ENCODE measurements at places on chromosomes 7 and 10.

DNA sequence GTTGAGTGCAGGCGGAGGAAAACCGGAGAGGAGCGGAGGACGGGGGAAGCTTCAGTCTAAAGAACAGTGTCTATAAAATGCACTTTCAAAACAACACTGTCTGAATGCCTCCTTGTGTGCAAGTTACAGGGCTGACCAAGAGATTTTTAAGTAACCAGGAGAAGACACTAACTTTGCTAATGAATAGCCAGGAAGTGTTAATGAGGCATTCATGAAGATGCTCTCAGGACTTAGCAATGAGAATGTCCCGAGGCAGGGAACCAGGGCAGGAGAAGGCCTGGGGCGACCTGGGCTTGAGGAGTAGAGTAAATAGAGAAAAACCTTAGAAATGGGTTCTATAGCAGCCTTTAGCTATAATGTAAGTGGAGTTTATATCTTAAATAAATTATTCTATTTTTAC is 312.1 kb downstream of the SKIDA1 start:
- no peak for DNase-seq

- DNase-seq: no peak
Observed at GRCh38 chr10:63068246-63068645, 64.9 kb upstream of the NRBF2 start.

DNA sequence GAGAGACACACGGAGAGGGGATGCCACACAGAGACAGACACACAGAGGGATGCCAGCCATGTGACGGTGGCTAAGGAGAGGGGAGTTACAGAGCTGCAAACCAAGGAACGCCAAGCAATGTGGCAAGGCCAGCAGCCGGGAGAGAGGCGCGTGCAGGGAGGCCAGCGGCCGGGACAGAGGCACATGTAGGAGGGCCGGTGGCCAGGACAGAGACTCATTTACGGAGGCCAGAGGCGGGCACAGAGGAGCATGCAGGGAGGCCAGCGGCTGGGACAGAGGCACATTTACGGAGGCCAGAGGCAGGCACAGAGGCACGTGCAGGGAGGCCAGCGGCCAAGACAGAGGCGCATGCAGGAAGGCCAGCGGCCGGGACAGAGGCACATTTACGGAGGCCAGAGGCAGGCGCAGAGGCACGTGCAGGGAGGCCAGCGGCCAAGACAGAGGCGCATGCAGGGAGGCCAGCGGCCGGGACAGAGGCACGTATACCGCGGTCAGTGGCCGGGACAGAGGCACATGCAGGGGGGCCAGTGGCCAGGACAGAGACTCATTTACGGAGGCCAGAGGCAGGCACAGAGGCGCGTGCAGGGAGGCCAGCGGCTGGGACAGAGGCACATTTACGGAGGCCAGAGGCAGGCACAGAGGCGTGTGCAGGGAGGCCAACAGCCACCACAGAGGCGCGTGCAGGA is 40.4 kb downstream of the INSIG1 start:
- DNase-seq: no peak

DNA sequence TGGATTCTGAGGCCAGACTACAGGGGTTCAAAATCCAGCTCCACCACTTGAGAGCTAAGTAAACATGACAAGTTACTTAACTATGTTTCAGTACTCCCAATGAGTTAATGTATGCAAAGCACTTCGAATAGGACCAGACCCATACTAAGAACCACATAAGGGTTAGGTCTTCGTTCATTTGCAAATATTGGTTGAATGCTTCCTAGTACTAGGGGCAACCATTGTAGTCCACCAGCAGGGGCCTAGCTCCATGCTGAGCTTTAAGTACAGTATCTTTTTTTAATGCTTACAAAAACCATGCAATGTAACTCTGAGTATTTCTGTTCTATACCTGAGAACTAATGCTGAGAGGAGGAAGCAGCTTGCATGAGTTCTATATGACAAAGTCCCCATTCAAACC is 80.4 kb upstream of the PDE1C start:
- DNase-seq: no peak

GRCh38 chr7:20290505-20291111 is 40.1 kb upstream of the ITGB8 start:
- DNase-seq: no peak

GRCh38 chr10:2938869-2939268 is 128.5 kb upstream of the PFKP start:
- DNase-seq: no peak

DNA sequence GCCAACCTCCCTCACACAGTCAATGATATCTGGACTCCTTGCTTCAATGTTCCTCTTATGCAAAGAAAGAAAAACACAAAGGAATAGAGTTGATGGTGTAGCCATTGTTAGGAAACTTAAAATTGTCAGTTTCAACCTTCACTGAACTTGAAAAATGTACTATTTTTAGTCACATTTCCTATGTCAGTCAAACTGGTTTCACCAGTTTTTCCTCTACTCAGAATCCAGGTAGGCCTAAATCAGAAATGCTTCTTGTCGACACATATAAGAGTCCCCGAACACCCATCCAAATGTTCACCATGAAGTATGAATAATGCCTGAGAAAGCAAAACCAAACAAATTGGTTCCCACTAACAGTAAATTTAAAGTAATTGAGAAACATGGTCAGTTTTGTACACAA is 42.4 kb upstream of the ZMYND11 start:
- no peak for DNase-seq

DNA sequence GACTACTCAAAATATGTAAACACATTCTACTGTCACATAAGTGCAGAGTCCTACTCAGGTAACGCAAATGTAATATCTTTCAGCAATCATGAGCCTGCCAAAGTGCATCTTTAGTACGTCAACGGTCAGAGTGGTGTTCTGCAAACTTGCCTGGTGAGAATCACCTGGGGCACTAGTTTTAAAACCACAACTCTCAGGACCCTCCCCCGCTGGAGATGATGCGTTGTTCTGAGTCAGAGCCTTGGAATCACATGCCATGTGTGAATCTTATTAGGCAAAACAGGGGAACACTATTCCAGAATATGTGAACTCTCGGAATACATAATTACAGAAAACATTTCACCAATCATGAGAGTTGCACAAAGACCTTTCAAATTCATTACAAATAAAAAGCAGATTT is 115.7 kb downstream of the TPK1 start:
- no peak for DNase-seq

DNA sequence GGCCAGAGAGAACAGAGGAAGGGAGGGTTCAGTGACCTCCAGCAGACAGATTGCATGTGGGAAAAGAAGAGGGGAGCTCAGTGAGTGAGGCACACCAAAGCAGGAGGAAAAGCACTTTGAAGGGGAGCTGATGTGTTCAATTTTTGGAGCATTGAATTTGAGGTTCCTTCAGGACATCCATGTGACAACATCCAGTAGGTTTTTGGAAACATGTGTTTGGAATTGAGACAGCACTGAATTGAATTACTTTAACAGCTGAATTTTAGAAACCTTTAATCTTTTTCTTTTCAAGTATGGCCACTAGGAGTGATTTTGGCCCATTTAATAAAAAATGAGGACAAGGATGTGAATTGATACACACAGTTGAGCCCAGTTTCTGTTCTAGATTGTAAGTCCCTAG is 101.8 kb upstream of the SEC61G start:
- no peak for DNase-seq

DNA sequence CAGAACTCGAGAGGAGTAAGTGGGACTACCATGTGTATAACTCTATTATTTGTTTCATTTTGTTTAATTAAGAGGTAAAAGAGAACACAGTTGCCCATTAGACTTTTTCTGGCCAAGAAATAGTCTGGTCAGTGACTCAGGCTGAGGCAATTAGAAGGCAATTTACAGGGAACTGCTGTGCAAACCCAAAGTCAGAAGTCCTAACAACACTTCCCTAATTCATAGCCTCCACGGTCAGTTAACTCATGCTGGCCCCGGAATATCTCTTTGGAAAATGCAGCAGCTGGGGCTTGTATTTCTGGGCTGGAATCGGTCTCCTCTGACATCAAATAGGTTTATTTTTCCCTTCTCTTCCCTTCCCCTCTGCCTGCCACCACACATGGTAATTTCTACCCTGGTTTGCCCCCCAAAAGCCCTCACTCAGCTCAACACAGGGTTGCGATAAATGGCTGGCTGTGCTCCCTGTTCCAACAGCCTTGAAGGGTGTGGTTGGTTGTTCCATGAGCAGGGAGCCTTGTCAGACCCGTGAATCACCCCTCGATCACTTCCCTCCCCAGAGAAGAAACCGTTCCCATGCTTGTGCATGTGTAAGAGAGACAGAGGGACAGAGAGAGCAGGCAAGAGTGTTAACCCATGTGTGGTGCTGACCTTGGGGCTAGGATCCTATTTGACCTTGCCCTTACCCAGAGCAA is 5.3 kb downstream of the SH3PXD2A start:
- DNase-seq: no peak

GRCh38 chr10:109912335-109913281 is 10.7 kb downstream of the XPNPEP1 start:
- no peak for DNase-seq

GRCh38 chr7:35993676-35994606 is 159.1 kb upstream of the EEPD1 start:
- DNase-seq: no peak

Measured in stimulated activated CD4-positive, alpha-beta T cell treated with anti-CD3 and anti-CD28 coated beads, Interleukin-1b, Interleukin-23, amount 100 ng/mL, for 1 hour (primary cell).